ENCODE measurements at places on chromosomes 6 and 20. TPM values are rescaled to one million over a fixed set of nuclear protein-coding genes. Genes with fewer than 3 reads are reported as not detected.

DNA sequence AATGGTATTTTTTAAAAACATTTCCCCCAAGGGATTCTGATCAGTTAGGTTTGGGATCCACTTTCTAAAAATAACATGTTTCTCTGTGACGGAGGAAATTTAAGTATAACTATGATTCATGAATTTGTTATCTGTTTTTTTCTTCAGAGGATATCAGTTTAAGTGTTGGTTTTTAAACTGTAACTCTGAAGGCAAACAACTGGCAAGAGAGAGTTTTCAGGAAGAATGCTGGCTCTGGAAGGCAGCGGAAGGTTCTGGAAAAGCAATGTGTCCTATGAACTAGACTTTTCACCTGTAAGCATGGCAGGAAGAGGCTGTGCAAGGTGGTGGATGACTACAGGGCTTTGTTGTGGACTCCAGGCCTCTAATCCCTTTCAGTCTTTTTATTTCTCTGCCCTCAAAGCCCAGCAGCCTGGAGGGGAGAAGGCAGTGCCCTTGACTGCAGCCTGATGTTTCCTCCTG is 153.1 kb downstream of the GMPR start:
- no peak for DNase-seq
- H3K27ac ChIP-seq = peak overlapping the region; percentile 25
- no peaks in the 10 kb centered on the region for H3K27me3 ChIP-seq
- peaks cover 5% of the 10 kb centered on the region for H3K4me1 ChIP-seq

DNA sequence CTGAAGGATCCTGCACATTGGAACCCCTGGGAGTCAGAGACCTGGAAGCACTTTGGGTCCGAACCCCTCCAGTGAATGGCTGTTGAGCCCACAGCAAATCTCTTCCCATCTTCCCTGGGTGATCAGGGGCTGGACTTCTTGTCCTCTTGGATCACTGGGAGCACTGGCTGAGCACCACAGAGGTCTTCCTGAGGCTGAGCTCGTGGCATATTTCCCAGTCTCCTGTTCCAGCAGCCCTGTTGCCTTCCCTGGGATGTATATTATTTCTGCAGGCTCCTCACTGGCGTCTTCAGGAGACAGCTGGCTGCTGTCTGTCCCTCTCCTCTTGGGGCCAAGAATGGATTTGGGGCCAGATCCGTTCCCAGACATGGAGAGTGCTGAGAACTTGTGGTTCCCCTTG is 43.4 kb downstream of the PTK7 start:
- no peaks in the 10 kb centered on the region for H3K4me1 ChIP-seq
- no peaks in the 10 kb centered on the region for H3K27me3 ChIP-seq
- no peak for DNase-seq

- no peak overlapping the region for H3K4me3 ChIP-seq
- no peaks in the 10 kb centered on the region for H3K36me3 ChIP-seq
- H3K4me1 ChIP-seq = peaks cover 24% of the 10 kb centered on the region
- H3K27me3 ChIP-seq = no peaks in the 10 kb centered on the region
Measured at GRCh38 chr6:107716688-107717089, 107.4 kb downstream of the SCML4 start.

GRCh38 chr6:113015249-113015648 is 668.1 kb downstream of the RFPL4B start:
- H3K36me3 ChIP-seq = no peaks in the 10 kb centered on the region
- no peak overlapping the region for H3K27ac ChIP-seq
- no peak for DNase-seq
- no peaks in the 10 kb centered on the region for H3K27me3 ChIP-seq
- no peaks in the 10 kb centered on the region for H3K4me1 ChIP-seq
- H3K4me3 ChIP-seq = no peak overlapping the region

- DNase-seq = no peak
- no peak overlapping the region for H3K4me3 ChIP-seq
Measured at GRCh38 chr6:3321875-3322274, 63.1 kb downstream of the PSMG4 start.

DNA sequence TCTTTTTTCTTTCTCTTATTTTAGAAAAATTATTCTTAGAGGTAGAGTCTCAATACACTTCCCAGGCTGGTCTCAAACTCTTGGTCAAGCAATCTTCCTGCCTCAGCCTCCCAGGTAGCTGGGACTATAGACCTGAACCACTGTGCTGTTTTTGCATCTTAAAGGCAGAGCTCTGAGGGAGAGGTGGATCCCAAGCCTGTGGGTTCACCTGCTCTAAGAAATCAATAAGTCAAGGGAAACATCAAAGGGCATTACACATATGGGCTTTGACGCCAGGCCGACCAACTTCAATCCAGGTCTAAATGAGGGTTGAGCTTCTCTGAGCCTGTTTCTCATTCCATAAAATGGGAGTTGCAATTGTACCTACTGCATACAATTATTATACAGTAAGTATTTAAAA is 223.9 kb downstream of the LY86 start:
- no peaks in the 10 kb centered on the region for H3K27me3 ChIP-seq
- H3K27ac ChIP-seq = peak overlapping the region; percentile 56
- H3K36me3 ChIP-seq = no peaks in the 10 kb centered on the region
- H3K4me3 ChIP-seq = no peak overlapping the region
- no peak for DNase-seq
- H3K4me1 ChIP-seq = peaks cover 14% of the 10 kb centered on the region

The MEI4 gene
- total RNA-seq = not detected
